Activated T-cell treated with anti-CD3 and anti-CD28 coated beads, Interleukin-2, amount 50 U/mL, for 72 hours (primary cell): ENCODE measurements at places on chromosomes 6 and 20.

DNA sequence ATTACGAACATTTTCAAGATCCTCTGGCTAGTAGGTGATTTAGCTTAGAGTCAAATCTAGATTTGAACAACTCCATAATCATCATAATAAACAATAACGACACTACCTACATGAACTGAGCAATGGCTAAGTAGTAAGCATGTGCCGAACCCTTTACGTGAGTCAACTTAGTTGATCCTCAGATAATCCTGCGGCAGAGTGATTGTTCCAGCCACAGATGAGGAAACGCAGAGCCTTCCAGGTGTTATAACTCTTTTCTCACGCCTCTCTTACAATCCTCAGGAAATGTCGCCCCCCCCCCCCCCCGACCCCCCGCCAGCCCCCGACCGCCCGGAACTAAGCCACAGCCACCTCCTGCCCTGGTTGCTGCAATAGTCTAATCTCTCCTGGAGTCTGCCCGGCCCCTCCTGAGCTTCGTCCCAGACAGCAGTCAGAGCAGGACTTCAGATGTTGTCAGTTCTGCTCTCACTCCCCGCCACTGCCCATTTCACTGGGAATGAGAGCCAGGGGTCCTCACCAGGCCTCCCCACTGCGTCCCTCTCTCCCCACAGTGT is 141.5 kb upstream of the AGPAT4 start:
- no peak for DNase-seq

DNA sequence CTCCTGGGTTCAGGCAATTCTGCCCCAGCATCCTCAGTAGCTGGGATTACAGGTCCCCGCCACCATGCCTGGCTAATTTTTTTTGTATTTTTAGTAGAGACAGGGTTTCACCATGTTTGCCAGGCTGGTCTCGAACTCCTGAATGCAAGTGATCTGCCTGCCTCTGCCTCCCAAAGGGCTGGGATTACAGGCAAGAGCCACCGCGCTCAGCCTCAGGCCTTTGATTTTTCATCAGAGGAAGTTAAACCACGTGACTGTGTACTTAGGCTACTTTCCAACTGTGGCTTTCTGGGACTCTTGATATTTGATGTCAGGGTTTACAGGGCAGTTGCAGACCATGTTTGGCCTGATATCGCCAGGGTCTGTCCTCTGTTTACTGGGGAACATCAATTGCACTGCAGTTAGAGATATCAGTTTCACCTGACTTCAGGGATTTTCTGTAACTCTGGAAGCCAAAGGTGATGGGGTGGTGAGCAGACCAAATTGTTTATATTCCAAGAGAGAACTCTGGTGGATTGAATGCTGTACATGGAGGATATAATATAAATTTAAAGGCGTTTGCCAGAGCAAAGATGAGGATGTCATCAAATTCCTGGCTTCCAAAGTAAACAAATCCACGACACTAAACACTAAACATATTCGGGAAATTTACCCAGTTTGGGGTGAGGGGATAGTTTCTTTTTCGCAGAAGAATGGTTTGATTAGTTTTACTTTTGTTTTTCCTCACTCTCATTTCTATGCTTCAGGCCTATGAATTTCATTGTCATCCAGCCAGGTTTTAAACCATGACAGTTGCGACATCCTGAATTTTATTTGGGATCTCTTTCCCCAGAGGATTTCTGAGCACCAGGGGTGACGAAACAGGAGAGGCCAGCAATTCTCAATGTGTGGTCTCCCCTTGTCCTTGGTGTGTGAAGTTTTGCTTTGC is 4.2 kb downstream of the PSMF1 start:
- no peak for DNase-seq

DNA sequence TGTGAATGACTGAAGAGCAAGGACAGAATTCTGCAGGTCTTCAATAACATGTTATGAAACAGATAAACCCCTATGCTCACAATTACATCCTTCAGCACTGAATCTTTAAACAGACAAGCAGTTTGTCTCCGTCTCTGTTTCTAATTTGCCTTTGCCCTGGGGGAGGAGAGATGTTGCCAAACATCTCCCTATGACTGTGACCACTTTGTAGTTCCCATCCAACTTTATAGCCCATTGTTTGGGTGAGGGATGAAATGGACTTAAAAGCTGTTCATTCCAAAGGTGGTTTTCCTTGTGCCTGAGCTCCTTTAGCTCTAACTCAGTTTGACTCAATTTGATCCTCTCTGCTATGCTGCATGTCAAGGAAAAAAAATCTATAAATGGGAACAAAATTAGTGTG is 19.5 kb upstream of the ADTRP start:
- DNase-seq = no peak

DNA sequence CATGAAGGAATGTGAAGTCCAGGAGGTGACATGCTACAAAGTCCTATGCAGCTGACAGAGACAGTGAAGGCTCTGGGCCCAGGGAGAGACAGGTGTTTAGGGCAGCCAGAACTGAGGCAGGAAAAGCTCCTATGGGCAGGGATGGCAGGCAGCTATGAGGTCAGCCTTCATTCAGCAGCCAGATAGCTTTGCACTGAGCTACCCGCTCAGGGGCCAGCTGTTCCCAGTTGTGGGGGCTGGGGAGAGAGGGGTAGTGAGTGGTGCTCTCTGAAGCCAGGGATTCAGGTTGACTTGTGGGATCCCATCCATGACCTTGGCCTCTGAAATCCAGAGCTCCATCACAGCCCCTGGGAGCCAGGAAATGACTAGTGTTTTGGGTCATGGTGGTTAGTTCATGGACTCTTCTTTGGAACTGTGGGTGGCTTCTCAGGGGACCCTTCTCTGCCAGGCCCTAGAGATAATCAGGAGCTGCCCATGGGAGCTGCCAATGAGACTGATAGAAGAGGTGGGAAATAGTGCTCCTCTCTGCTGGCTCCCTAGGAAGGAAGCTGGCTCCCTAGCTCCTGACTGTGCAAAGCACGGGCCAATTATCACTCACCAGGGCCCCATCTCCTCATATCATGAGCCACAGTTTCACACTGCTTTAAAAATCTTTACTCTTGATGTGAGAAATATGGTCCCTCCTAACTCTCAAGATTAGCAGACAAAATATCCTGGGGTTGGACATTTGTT is 127.7 kb downstream of the VEGFA start:
- no peak for DNase-seq

DNA sequence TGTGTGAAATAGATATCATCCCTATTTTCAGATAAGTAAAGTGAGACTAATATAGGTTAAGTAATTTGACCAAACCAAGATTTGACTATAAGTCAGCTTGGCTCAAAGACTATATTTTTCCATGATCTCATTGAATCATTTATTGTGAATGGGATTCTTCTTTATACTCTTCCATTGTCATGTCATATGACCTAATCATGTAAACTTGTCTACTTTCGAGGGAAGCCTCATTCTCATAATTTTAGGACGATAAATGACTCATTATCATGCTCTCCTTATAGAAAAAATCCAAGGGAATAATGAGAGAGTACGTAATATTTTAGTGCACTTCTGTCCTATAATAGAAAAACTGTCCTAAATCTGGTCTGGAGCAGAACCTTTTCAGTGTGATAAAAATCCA is 40.9 kb upstream of the CCN6 start:
- no peak for DNase-seq

GRCh38 chr6:75590370-75590769 is 11.3 kb upstream of the SENP6 start:
- DNase-seq = no peak

- no peak for DNase-seq
These were observed 183.4 kb upstream of the CNR1 start for GRCh38 chr6:88349511-88349910.

DNA sequence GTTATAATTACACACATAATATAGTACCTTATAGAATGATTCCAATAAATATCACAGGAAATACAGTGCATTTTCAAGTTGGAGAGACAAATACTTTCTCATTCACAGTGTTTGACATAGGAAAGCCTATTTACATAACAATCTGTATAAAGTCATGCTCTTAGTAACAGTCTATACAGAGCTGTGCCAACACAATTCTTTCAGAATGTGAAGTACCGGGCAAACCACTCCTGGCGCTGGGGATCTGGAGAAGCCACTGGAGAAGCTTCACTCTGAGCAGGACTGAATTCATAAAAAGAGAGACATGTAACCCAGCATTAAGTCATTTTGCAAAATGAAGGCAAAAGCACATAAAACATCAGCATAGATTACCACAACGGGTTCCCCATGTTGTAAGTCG is 24.9 kb upstream of the MCM9 start:
- DNase-seq = no peak

DNA sequence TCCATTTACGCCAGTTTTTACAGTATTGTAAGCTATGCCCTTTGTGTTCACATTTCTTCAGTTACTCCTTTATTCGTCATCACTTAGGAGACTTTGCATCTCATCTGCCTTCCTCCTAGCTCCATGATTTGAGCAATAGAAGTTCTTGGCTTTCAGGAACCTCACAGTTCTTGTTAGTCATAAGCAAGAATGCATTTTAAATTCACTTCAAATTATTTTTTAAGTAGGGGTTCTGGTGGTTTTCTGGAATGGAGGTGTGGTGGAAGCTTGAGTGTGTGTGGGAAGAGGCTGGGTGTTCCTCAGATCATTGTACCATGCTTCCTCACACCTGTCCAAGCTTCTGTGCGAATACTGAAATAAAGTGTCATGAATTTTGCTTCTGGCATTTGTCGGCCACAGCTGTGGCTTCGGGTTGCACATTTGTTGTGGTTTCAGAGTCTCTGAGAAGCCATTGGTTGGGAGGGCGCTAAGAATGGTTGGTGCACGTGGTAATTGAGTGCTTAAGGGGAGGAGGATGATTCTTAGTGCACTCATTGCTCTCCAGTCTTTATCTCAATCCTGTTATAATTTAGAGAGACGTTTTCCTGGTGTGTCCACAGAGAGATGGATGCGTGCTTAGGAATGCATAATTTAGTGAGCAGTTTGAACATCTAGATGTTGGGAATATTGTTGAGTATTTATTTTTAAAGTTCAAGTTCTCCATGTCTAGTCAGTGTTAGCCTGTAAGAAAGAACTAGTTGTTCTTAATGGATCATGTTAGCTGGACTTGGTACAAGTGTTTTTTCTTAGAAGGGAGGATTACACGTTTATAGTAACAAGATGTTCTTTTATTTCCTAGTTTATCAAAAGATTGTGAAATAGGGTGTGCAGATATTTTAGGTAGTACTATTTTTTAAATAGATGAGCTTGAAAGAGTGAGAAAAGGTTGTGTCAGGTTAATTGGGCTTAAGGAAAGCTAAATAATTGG is 31.9 kb downstream of the FOXO3 start:
- peak; percentile 54 for DNase-seq
